Urinary bladder (tissue), 4 donors: ENCODE measurements at places on chromosomes 7 and 10. TPM values are rescaled to one million over a fixed set of nuclear protein-coding genes. Genes with fewer than 3 reads are reported as not detected.

- DNase-seq = no peak
These were observed 122.5 kb upstream of the CDK13 start for GRCh38 chr7:39827571-39827970.

- DNase-seq = no peak
These were observed 12.2 kb downstream of the TRPV6 start for GRCh38 chr7:142873281-142873784.

- no peak for DNase-seq
These were observed 1.4 kb upstream of the PODXL start for GRCh38 chr7:131557652-131558385.

GRCh38 chr10:131743190-131744151 is 157.3 kb upstream of the PPP2R2D start:
- DNase-seq = peak; percentile 36

GRCh38 chr10:99850021-99850766 is 67.8 kb downstream of the ABCC2 start:
- no peak for DNase-seq

GRCh38 chr7:40219917-40220316 is 85.1 kb downstream of the SUGCT start:
- no peak for DNase-seq

DNA sequence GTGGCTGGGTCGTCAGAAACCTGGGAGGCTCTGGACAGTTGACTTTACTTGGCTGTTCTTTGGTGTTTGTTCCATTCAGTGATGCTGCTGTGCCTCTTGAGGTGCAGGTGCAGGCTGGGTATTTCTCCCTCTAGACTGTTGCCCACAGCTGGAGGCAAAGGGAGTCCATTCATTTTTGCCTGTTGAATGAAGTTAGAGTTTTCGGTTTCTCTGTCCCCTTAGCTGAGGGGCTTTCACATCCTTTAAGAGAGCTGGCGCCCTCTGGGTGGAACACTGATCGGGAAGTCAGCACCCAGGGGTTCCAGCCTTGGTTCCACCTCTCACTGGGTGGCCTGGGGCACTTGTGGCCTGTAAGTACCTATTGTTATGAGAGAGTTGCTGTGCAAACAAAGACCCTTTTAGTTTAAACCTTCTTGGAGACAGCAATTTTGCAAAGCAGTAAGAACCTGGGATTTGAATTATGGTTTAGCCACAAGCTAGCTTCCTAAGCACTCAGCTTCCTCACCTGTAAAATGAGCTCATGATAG is 67.2 kb downstream of the GRK5 start:
- DNase-seq = no peak

DNA sequence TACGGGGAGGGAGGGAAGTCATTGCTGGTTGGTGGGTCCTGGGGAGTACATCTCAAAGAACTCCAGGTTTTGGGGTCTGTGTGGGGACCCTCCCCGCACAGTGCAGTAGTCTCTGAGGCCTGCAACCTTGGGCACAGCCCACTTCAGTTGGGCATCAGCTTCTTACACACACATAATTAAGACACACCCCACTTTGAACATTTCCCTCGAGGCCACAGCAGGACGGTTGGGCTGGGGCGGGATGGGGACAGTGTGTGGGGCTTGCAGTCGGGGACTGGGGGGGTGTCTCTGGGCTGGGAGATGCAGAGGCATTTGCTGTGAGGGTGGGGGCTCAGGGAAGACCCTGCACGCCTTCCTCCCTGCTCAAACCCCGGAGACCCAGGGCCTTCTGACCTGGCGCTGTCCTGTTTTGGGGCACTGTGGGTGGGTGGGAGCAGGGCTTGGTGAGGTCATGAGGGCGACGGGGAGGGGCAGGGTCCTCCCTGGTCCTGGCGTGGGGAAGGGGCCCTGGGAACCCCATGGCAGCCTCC is 1.3 kb downstream of the LFNG start:
- DNase-seq = no peak

DNA sequence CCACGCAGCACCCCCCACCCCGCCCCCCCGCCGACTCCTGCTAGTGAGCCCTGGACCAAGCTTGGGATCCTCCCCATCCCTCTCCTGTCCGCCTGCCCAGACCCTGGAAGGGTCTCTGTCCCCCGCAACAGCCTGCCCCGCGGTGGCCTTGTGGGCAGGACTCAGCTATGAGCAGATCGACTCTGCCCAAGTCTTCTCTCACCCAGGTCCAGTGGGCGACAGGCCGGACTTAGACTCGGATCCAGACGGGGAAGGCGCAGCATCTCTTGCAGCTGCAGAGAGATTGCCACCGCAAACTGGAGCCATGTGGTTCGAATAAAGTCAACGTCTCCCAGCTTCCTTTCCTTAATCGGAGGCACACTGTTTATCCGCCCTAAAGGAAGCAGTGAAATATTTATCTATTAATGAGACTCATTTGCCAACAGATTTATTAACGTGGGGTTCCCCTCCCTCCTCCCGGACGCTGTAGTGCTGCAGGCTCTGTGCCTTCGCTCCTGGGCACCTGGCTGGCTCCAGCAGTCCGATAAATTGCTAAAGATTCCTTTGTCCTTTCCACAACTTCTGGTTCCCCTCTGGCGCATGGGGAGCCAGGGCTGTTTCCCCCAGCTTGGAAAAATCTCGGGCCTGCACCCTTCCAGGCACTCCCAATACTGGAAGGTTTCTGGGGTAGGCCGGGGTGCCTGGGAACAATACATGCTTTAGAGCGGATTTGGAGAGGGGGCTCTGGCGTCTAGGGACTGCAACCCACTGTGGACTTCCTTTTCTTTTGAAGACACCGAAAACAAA is 634 bp upstream of the HOXA7 start:
- no peak for DNase-seq

GRCh38 chr7:87028636-87029035 is 30.8 kb downstream of the ELAPOR2 start:
- no peak for DNase-seq

DNA sequence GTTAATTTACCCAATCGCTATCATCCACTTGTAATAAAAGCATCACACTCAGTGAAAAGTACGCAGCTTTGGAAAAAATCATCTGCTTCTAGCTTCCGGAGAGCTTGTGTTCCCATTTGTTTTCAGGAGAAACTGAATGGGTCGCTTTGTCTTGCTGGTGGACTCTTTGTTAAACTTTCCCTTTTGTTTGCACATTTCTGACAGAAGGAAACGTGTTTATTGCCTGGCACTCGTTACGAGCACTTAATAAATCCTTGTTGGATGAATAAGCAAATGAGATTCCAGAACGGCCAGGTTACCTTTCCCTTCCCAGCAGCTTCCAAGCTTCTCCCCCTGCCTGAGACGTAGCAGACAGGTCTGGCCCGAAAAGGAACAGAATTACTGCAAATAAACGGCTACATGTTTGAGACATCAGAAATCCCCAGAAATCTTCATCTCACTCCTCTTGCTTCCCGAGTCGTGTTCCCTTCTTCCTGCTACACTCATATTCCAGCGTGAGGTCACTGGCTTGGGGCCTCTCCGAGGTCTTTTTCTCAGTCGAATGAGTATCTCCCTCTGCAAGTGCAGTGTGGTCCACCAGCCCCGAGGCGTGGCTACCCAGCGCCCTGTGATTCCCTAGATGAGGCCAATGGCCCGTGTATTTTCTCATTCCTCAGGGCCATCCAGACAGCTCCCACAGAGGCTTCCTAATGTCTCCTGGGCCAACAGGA is 167.2 kb downstream of the FRMD4A start:
- DNase-seq = no peak

- no peak for DNase-seq
These were observed 21.0 kb downstream of the ELFN1 start for GRCh38 chr7:1691096-1691495.

GRCh38 chr7:139767561-139767982 is 10.2 kb downstream of the HIPK2 start:
- DNase-seq = no peak

DNA sequence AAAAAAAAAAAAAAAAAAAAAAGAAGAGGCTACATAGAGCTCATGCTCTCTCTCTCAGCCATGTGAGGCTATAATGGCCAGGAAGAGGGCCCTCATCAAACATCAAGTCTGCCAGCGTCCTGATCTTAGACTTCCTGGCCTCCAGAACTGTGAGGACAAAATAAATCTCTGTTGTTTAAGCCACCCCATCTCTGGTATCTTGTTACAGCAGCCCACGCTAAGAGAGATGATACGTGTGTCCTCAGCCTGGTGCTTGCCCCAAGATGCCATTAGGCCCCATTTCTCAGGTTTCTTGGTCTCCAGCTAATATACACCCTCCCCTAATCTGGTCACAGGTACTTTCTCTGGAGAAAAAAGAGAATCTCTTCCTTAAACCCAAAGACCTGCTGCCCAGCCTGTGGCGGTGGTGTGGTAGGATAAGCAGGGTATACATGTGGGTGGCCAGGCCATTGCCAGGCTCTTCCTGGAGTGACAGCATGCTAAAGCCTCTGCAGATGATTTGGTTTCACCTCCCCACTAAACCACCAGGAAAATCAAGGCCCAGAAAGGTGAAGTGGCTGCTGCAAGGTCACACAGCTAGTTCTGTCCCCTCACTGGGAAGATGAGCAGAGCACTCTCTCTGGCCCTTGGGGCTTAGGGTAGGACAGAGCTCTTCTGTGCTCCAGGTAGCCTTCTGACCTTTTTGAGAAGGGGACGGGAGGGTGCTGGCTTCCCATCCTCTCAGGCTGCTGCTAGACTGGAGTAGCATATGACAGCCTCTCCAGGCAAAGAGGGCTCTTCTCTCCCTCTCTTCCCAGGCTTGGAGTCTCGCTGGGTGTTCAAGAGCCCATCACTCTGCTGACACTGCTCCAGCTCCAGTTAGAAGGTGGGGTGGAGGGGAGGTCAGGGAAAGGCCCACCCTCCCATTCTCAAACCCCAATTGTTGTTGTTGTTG is 5.2 kb downstream of the SPOCK2 start:
- DNase-seq = no peak

DNA sequence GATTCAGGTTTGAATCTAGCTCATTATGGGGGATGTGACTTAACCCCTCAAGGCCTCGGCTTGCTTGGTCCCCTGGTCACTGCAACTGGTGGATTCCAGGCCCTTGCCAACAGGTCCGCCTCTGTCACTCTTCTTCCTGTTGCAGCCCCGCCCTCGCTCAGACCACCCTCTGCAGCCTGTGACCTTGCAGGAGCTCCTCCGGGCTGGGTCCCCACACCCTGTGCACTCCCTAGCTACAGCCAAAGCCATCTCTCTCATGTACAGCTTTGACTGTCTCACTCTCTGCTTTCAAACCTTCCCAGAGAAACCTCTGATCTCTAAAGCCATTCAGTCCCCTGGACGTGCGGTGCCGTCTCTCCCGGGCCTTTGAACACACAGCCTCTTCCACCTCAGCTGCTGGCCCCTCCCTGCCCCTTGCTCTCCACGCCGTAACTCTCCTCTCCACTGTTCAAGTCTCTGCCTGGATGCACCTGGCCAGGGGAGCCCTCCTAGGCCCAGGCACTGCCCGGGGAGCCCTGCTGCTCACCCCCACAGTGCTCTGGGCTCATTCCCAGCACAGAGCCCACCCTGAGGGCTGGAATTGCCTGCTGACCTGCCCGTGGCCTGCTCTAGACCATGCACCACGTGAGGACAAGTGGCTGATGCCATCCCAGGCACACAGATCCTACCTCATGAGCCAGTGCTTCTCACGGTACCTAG is 485.8 kb upstream of the FOXK1 start:
- no peak for DNase-seq

DNA sequence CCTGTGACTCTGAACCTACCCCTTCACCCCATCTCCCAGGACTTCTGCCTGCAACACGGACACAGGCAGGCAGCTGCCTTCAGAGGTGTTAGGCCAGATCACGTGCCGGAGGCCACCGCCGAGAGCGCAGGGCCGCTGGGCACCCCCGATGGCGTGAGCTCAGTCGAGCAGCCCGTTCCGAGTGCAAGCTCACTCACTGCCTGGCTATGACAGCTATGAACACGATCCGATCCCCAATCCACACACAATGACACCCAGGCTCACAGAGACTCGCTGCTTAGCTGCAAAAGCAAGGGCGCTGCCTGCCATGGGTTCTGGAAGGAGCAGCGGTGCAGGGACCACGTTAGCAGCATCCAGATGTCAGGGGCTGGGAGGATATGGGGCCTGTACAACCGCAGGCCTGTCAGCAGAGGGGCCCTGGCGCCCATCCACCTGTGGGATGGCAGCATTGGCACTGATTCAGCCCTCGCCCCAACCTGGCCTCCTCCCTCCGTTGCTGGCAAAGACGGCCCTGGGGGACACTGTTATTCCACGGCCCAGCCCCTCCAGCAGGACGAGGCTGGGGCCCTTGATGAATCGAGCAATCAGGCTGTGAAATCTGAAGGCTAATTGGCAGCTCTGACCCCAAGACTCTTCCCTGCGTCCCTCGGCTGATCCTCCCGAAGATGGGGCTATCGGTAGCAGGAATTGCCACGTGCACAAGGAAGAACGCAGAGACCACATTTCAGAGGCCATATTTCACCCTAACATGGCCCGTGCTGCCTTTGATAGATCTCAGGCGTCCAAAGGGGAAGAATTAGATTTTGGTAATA is 230.1 kb downstream of the ELFN1 start:
- DNase-seq = no peak

DNA sequence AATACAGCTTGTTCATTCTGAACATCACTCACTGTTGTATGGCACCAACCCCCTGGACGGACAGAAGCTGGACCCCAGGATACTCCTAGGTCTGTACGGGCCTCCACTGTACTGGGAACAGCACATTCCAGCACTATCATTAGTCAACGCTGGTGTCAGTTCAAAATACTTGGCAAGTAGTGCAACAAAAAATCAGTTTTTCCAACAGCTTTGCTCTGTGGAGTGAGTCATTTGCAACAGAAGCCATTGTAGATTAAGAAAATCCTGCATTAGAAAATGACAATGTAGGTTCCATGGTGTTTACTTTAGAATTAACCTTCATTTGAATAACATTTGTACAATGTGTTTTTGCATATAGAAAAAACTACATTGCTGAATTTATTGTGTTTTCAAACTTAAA is 266.6 kb downstream of the HDAC9 start:
- no peak for DNase-seq

DNA sequence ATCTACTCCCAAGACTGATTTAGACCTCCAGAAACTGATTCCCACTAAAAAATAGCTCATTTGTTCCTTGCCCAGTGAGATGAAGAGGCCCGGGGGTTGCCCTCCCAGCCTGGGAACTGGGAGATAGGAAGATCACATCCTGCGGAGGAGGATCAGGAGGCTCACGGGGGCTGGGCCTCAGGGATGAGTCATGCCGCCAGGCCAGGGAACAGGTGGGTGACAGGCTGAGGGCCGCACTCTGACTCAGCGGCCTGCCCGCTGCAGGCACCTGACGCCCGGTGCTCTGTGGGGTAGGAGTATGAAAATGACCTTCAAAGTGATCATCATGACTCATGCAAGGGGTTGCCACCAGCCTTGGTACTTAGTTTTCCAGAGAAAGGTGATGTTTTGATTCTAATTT is 104.5 kb upstream of the ZPBP start:
- no peak for DNase-seq

Gene UCMA
- not detected for total RNA-seq

Gene SEMA3C
- 570 TPM for total RNA-seq

Gene FFAR4
- total RNA-seq = 0.16 TPM

Gene CALML5
- total RNA-seq = not detected

Gene HOXA9
- 19.8 TPM for total RNA-seq

Gene TRUB1
- 39.0 TPM for total RNA-seq

Gene AP3M1
- total RNA-seq = 34.7 TPM

Gene PLXDC2
- total RNA-seq = 72.7 TPM

Gene GIMAP5
- total RNA-seq = 25.6 TPM
